ENCODE measurements at places on chromosomes 2 and 18. TPM values are rescaled to one million over a fixed set of nuclear protein-coding genes. Genes with fewer than 3 reads are reported as not detected.

DNA sequence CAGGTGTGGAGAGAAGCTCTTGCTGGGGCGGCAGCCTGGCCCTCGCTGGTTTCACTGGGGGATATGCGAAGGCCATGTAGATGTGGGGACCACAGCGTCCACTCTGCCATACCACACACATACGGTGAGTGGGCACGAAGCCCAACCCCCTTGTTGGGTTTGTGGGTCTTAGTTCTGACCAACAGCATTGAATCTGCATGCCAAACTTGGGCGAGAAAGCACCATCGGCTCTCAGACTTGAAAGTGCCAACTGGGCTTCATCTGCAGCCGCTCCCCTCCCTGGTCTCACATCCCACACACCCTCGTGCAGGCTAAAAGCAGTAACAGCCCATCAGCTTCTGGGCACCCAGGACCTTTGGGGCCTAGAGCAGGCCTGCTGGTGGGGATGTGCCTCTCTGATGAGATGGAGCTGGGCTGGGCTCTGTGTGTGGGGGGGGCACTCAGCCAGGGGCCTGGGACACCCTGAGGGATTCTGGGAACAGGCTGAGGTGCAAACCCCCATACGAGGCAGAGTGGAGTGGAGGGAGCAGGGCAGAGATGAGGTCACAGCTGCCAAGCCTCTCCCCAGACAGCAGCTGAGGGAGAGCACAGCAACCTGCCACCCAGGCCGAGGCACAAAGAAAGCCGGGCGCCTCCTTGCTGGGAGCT lies 264.4 kb downstream of the TWIST2 start:
- DNase-seq: no peak

Gene CCT4
- 105 TPM for total RNA-seq

DNA sequence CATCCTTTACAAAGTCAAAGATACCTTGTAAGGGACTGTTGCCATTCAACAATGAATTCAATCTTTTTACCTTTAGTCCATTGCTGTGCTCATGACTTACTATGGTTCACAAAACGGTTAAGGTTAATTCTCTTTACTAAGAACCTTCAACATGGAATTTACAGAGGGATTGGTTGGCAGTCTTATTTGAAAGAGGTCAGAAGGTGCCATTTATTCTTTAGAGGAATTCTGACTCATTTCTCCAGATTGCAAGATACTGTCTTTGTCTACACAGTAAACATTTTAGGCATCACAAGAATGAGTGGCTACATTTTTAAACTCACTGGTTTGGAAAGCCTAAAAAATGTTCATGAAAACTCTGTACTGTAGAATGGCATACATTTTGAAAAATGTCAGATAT lies 17.4 kb downstream of the KCNH7 start:
- no peak for DNase-seq

Gene SLC19A3
- total RNA-seq: 4.5 TPM

DNA sequence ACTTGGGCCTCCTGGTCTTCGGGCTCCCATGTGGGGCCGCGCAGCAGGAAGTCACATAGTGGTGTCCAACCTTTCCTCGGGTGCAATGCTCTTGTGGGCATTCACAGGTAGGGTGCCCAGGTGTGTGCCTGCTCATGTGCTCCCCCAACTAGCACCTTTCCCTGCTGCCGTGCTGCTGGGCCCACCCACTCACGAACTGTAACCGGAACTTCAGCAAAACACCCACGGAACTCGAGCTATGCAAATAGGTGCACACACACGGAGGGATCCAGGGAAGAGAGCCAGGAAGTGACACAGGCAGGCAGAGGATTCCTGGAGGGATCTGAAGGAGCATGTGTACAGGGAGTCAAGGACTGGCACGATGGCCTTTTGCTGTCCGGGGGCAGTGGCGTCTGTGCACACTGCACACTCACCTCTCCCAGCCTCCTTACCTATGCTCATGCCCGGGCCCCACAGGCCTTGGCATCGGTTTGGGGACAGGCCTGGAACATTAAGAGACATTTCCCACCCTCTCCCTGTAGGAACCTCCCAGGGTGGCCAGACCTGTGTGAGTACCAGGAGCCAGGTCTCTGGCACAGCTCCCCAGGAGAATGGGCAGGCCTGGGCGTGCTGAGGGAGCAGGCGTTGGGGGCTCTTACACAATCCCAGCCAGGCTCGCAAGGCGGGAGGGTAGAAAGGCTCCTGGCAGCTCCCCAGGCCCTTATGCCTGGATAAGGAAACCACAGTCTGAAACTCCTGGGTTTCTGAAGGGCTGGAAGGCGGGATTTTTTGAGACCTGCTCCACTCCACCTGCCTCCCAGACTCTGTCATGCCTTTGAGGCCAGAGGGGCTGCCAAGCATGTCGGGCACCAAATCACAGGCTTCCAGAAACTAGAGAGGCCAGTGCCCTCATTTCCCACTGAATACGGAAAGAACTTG lies 6.6 kb upstream of the PTMA start:
- DNase-seq: peak; percentile 72

GRCh38 chr2:158214431-158214830 lies 112.8 kb downstream of the UPP2 start:
- DNase-seq: no peak

DNA sequence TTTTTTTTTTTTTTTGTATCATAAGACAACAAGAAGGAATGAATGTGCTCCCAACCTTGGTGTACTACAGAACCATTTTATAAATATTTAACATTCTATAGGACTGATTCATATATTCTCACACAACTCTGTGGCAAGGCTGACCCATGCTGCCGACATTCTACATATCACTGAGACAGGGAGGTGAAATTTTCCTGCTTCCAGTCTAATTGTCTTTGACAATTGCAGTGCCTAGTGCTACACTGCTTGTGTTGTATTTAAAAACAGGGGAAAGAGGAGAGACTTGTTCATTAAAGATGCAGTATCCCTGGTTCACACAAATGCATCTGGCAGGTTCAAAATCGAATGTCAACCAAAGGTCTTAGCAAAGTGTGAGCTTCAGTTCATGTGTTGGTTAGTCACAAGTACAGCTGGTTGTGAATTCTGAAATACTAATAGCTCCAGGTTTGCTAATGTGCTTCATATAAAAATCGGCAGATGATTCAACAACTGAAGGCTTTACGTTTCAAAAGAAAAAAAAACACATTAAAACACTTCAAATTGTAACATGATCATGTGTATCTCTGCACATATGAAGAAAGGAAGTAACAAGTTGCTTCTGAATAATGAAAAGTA lies 130.8 kb downstream of the FIGN start:
- no peak for DNase-seq

DNA sequence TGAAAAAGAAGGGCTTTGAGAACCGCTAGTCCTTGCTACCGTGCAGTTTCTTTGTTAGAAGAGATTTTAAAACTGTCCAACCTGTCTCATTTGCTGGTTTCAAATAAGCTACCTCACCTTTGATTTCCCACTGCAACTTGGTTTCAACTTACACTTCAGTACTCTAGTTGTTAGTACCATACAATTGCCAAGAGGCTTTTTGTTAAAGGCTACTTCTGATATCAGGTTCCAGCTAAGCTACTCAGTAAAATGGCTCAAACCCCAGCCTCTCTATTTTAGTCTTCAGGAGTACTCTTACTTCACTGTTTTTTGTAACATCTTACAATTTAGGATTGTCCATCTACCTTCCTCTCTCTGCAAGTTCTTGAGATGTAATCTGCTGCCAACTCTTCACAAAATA lies 91.6 kb downstream of the INO80D start:
- no peak for DNase-seq

Gene UGT1A8
- total RNA-seq: not detected

GRCh38 chr2:42696987-42697386 lies 66.9 kb downstream of the OXER1 start:
- DNase-seq: no peak

Gene MAPRE3
- total RNA-seq: 58.9 TPM

- DNase-seq: no peak
Measured at GRCh38 chr2:217429981-217430500, 570.2 kb upstream of the TNP1 start.

DNA sequence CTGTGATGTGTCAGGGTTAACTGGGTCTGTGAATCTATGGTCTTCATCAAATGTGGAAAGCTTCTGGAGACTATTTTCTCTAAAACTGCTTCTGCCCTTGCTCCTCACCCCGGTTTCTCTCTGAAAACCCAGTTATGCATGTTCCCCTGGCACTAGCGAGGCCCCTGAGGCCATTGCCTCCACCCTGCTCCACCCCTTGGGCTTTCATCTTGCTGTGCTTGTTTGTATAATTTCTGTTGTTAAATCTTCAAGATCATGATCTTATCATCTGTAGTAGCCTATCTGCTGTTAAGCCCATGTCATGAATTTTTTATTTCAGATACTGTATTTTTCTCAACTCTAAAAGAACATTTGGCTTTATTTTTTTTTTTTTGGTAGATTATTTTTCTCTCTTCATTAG lies 14.9 kb upstream of the ANO7 start:
- no peak for DNase-seq

DNA sequence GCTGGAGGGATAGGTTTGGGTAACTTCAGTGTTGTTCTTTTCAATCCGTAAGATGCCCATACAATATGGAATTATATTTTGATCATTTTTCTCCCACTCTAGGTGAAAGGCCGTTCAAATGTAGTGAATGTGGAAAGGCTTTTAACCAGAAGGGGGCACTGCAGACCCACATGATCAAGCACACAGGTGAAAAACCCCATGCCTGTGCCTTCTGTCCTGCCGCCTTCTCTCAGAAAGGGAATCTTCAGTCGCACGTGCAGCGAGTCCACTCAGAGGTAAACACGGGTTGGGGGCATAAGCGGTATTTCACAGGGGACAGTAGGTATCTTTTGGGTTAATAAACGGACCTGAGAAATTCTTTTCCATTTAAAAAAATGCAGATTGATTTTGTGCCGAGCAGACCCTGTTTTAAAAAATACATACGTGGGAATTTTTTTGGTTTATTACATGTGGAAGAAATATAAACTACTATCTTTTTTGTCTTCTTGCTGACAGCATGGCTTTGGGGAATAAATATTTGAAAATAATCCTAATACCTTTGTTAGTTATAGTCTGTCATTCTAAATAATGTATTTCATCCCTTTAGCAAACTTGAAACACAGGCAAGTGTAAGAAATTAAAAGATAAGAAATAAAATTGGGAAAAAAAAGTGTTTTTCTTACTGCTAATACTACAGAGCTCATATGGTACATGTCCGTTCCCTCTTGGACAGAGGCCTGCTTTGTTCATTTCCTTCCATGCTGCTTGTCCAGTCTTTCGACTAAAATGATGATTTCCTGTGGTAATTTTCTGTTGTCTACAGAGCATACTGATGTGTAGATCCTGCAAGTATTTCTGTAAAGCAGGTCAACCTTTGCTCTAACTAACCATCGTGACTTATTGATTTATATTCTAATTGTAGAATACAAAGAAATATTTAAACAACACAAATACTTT lies 53.3 kb downstream of the ZNF236 start:
- no peak for DNase-seq

- DNase-seq: peak; percentile 58
Measured at GRCh38 chr2:238104226-238104690, 4.1 kb downstream of the ESPNL start.

DNA sequence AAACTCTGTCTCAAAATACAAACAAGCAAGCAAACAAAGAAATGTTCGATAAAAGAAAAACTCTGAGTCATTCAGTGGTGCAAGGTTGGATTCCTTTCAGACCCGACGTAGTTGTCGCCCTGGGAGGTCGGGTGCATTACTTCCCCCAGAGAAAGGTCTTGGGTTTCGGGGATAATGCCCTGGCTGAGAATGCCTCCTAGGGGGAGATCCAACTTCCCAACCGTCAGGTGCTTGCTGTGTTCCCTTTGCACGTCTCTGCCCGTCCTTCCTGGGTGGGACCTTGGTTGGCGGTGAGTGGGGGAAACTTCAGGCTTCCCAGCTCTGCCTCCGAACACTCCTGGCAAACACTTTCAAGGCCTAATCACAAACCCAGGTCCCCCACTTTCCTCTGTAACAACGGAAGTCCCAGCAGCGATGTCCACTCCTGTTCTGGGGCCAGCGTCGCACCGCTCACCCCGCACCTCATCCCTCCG lies 609 bp downstream of the TPGS2 start:
- no peak for DNase-seq

Gene GREB1L
- 6.4 TPM for total RNA-seq

GRCh38 chr2:182761903-182762302 lies 45.8 kb downstream of the DNAJC10 start:
- DNase-seq: no peak

DNA sequence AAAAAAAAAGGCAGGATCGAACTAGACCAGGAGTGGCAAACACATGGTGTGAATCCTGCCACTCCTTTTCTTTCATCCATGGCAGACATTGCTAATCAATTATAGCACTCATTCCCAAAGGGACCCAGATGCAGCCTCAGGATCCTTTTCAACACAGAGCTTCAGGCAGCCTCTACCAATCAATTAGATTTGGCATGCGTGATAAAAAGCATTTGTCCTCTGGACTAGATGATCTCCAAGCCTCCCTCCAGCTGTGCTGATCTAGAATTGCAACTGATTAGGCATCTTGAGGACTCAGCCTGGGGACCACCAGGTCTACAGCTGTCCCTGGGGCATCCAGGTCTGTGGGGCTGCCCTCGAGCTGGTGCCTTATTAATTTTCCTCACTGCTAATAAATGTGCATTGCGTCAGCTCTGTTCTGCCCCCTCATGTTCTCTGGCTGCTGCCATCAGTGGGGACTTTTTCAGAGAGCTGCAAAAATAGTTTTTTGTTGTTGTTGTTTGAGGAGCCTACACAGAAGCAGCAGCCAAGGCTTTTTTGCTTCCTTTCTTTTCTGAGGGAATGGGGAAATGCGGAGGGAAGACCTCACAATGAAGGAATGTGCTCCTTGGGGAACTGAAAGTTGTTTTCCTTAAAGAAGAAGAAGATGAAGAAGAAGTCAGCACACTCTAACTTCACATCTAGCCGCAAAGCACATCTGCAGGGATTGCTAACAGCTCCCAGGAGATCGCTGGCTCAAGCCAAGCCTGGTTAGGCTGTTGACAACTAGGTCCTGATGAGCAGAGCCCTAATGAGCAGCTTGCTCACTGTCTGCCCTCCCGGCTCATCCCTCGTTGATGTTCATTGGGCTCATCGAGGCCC lies 8.8 kb upstream of the ATOH8 start:
- DNase-seq: no peak

GRCh38 chr2:17538844-17539554 lies 1.5 kb upstream of the VSNL1 start:
- DNase-seq: peak; percentile 79

Gene CCBE1
- total RNA-seq: 3.6 TPM

- DNase-seq: no peak
Measured at GRCh38 chr2:48250943-48251342, 279.0 kb upstream of the STON1 start.

Gene DES
- 13,356 TPM for total RNA-seq

DNA sequence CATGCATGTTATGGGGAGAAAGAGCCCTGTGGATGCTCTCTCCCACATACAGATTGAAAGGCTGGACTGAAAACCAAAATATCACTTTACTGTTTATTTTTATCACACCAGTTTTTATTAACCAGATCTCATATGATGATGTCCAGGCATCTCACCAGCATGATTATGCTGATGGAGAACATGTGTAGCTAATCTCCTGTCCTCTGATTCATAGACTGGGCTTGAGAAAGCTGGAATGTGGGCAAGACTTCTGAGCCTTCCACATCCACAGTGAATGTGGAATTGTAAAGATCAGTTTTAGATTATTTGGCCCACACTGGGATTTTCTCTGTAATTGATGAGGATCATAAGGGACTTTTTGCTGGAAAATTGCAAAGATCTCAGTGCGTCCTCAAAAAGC lies 137.9 kb downstream of the ICOS start:
- no peak for DNase-seq

Data from Right ventricle myocardium inferior (tissue), 1 donor.